ENCODE measurements at places on chromosomes 12 and 14.

DNA sequence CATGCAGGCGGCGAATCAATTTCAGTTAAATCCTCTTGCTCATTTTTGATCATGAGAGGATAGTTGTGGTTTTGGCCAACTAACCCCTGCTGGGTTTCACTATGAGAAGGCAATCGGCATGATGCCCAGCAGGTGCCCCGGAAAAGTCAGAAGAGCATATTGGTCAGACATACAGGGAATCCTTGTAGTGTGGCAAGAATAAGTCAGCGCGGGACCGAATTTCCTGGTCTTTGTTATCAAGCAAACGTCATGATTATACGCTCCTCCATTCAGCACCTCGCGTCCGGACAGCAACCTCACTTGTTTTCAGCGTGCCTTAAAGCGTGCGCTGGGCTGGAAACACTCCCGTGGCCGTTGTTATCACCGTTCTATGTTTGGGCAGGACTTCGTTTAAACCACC, 1.8 kb downstream of the TBC1D30 start:
- peak; percentile 22 for DNase-seq

- DNase-seq, result no peak
Measured at GRCh38 chr12:6772331-6772695, at the start of gene LAG3. TSS of gene LAG3 (plus strand) at chr12:6772520. CDS start at chr12:6772853, 333 bp downstream.

DNA sequence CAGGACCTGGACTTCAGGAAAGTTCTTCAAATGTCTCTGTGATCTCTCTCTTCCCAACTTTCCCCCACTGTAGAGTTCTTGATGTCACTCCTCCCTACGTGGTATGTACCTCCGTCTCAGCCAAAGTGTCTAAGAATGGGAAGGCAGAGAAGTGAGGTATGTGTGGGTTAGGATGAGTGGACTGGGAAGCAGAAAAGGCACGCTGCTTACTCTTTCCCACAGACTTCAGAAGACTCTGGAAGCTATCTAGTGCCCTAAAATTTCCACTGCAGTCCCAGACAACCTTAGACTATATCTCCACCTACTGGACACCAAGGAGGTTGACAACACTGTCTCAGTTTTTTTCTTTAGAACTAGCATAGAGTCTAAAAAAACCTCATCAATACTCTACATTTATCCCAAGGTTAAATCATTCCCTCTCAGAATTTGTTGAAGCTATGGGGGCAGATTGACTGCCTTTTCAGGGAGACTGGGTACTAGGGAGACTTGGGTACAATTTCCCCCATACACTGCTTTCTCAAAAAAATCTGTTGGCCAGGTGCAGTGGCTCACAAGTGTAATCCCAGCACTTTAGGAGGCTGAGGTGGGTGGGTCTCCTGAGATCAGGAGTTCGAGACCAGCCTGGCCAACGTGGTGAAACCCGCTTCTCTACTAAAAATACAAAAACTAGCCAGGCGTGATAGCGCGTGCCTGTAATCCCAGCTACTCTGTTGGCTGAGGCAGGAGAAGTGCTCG, 20.6 kb upstream of the ITGA5 start:
- DNase-seq, result no peak

DNA sequence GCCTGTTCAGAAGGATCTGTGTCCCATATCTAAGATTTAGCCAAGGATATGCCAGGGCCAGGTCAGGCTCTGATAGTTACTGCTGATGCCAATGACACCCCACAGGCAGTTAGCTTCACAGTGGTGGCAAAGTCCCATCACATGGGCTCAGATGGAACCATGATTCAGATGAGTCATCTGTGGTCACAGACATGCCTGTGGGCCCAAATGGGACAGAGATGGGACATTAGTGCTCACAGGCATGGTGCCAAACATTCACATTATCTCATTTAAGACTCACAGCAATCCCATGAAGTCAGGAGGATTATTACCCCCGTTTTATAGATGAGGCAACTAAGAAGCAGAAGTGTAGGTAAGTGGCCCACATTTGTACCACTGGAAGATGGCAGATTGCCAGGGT, 207.8 kb downstream of the DPF3 start:
- no peak for DNase-seq

DNA sequence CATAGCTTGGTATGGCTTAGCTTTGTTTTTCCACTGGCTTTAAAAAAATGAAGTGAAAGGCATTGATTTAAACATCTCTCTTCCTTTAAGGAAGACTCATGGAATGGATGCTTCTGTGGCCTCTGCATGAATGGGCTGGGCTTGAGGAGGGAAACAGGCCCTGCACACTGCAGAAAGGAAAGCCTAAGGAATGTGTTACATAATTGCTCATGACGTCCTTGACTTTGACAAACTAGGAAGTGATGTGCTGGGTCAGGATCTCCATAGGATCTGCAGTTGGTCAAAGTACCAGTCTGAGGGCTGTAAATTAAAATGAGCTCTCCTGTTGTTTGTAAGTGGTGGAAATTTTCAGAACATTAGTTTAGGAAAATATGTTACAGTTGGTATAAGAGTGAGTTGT, 12.7 kb downstream of the SAMD4A start:
- no peak for DNase-seq

Measured in GM12891 (cell line).